ENCODE measurements at places on chromosomes 2 and 18.

DNA sequence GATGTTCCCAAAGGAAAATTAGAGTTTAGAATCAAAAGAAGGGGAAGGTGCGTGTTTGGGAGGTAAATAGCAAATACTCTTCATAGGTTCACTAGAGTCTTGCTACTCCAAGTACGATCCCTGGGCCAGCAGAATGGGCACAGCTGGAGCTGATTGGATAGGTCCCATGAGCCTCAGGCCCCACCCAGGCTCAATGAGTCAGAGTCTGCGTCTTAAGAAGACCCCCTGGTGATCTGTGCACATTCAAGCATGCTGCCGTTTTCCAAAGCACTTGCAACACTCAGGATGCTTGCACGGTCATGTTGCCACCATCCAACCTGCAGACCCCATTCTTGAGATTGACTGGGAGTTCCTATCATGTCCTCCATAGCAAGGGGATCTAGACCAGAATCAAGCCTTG, 40.5 kb downstream of the ABCG8 start:
- H3K4me1 ChIP-seq = peaks cover 15% of the 10 kb centered on the region
- no peaks in the 10 kb centered on the region for H3K36me3 ChIP-seq
- no peak overlapping the region for H3K4me3 ChIP-seq
- H3K27ac ChIP-seq = no peak overlapping the region
- no peaks in the 10 kb centered on the region for H3K27me3 ChIP-seq
- DNase-seq = no peak

DNA sequence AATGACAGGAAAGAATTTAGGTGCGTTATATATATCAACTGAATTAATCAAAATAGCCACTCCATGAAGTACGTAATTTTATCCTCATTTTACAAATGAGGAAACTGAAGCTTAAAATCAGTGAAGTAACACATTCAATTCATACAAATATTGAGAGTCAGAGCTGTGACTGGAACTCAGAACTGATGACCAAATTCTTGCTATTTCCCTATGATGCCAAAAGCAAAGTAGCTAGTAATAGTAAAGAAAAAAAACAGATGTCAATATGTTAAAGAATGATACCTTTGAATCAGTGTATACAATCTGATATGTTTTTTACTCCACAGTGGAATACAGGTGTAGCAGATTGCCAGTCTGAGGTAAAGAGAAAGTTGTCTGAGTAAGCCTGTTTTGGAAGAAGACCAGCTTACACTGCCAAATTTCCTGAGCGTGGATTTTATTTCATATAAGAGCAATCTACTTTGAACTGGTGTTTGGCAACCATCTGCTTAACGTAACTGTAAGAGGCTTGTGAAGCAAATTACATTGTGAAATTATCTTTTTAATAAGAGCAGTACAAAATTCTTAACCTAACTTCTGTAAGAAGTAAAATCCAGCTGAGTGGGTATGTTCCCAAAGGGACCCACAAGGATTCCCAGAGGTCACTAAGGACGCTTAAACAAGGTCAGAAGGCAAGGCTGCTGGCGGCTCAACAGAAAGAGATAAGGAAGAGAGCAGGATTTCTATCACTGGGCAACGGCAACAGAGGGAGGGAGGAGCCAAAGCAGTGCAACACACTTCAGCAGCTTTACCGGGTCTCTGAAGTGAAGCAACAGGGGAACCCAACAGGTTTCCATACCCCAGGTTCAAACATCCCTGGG, 85.6 kb downstream of the IKZF2 start:
- H3K36me3 ChIP-seq = no peaks in the 10 kb centered on the region
- H3K4me1 ChIP-seq = peaks cover 8% of the 10 kb centered on the region
- peak overlapping the region; percentile 51 for H3K27ac ChIP-seq
- no peak for DNase-seq
- H3K4me3 ChIP-seq = peak overlapping the region; percentile 9
- H3K27me3 ChIP-seq = no peaks in the 10 kb centered on the region

- H3K27me3 ChIP-seq = no peaks in the 10 kb centered on the region
- H3K36me3 ChIP-seq = no peaks in the 10 kb centered on the region
- H3K27ac ChIP-seq = no peak overlapping the region
These were observed 172.9 kb downstream of the CMPK2 start for GRCh38 chr2:6692819-6693218.

DNA sequence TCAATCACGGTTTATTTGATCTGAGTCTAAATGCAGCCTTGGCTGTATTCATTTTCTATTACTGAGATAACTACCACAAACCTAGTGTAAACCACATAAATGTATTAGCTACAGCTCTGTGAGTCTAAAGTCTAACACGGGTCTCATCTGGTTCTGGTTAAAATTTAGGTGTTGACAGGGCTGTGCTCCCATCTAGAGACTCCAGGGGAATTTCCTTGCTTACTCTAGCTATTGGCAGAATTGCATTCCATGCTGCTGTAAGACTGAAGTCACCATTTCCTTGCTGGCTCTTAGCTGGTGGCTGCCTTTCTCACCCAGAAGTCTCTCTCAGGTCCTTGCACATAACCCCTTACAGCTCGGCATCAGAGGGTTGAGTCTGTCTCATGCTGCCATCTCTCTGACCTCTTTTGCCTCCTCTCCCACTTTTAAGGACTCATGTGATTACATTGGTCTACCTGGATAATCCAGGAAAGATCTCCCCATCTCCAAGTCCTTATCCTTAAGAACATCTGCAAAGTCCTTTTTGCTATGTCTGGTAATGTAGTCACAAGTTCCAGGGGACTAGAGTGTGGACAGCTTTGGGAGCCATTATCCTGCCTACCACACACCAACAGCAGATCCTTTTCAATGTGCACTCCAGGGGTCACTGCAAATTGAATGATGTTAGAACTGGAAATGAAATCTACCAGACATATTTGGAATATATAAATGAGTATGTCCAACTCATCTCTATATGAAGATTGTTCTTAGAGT, 207.0 kb upstream of the AGAP1 start:
- DNase-seq = no peak
- no peaks in the 10 kb centered on the region for H3K36me3 ChIP-seq
- H3K27ac ChIP-seq = no peak overlapping the region
- no peak overlapping the region for H3K4me3 ChIP-seq
- H3K27me3 ChIP-seq = no peaks in the 10 kb centered on the region

GRCh38 chr2:187482796-187483195, 34.7 kb upstream of the CALCRL start:
- H3K4me3 ChIP-seq = no peak overlapping the region
- H3K27ac ChIP-seq = no peak overlapping the region
- DNase-seq = no peak
- no peaks in the 10 kb centered on the region for H3K27me3 ChIP-seq
- H3K4me1 ChIP-seq = peaks cover 5% of the 10 kb centered on the region

DNA sequence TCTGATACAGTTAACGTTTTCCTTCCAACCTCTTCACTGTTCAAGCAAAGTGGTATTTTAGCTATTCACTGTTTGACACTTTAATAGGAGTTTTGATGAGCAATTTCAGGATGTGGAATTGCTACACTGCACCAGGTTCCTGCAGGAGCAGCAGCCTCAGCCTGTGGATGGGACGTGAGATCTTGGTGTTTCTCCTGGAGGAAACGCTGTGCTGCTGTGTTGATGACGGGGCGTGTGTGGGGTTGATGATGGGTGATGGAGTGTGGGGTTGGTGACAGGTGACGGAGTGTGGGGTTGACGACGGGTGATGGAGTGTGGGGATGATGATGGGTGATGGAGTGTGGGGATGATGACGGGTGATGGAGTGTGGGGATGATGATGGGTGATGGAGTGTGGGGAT, 98.9 kb downstream of the RTP5 start:
- no peak overlapping the region for H3K27ac ChIP-seq
- H3K4me1 ChIP-seq = no peaks in the 10 kb centered on the region
- no peaks in the 10 kb centered on the region for H3K36me3 ChIP-seq
- DNase-seq = no peak
- H3K27me3 ChIP-seq = no peaks in the 10 kb centered on the region
